ENCODE measurements at places on chromosomes 12 and 14. TPM values are rescaled to one million over a fixed set of nuclear protein-coding genes. Genes with fewer than 3 reads are reported as not detected.

Gene KCNH3
- 0.02 TPM for polyA plus RNA-seq

Gene NINJ2
- 0.32 TPM for polyA plus RNA-seq

Gene GPR162
- polyA plus RNA-seq = 3.3 TPM

Gene ZDHHC22
- polyA plus RNA-seq = not detected

Gene AVPR1A
- not detected for polyA plus RNA-seq

Gene CMKLR1
- 0.10 TPM for polyA plus RNA-seq

Gene PMCH
- polyA plus RNA-seq = not detected

Gene NOP9
- polyA plus RNA-seq = 13.9 TPM

Gene LIN7A
- 24.0 TPM for polyA plus RNA-seq

Gene SLC24A4
- not detected for polyA plus RNA-seq

Gene TDG
- polyA plus RNA-seq = 20.2 TPM

Gene HOXC12
- polyA plus RNA-seq = 0.05 TPM

Gene PDE3A
- polyA plus RNA-seq = 3.5 TPM

Gene RNASE7
- polyA plus RNA-seq = not detected

Gene TRHDE
- polyA plus RNA-seq = 17.1 TPM

Gene TAS2R7
- polyA plus RNA-seq = not detected

Gene TMEM253
- polyA plus RNA-seq = 0.75 TPM

Gene BDKRB2
- 21.3 TPM for polyA plus RNA-seq

Gene KRT4
- 0.06 TPM for polyA plus RNA-seq
